ENCODE measurements at places on chromosomes 1 and 21. TPM values are rescaled to one million over a fixed set of nuclear protein-coding genes. Genes with fewer than 3 reads are reported as not detected.

The SRSF11 gene
- polyA plus RNA-seq: 371 TPM

The HNRNPCL1 gene
- polyA plus RNA-seq: not detected

The C8A gene
- not detected for polyA plus RNA-seq

The MGST3 gene
- 203 TPM for polyA plus RNA-seq

The KRTAP13-2 gene
- polyA plus RNA-seq: not detected

The S100A1 gene
- 0.23 TPM for polyA plus RNA-seq

The DMBX1 gene
- 0.38 TPM for polyA plus RNA-seq

The SLC41A1 gene
- 7.3 TPM for polyA plus RNA-seq

The SELL gene
- 12.8 TPM for polyA plus RNA-seq

The APP gene
- 235 TPM for polyA plus RNA-seq

The MEGF6 gene
- polyA plus RNA-seq: 53.7 TPM

The ARHGAP30 gene
- polyA plus RNA-seq: 1.3 TPM

The OR2T2 gene
- not detected for polyA plus RNA-seq

The RNF11 gene
- 110 TPM for polyA plus RNA-seq

The FNBP1L gene
- 2.5 TPM for polyA plus RNA-seq

The SAMD13 gene
- 3.1 TPM for polyA plus RNA-seq

The TMEM240 gene
- 15.1 TPM for polyA plus RNA-seq

The IGSF21 gene
- polyA plus RNA-seq: 0.95 TPM

Data from aorta (tissue), 5 donors.